ENCODE measurements at places on chromosomes 13 and 19. TPM values are rescaled to one million over a fixed set of nuclear protein-coding genes. Genes with fewer than 3 reads are reported as not detected.

- DNase-seq: no peak
- H3K36me3 ChIP-seq: no peaks in the 10 kb centered on the region
- no peak overlapping the region for H3K27ac ChIP-seq
- no peaks in the 10 kb centered on the region for H3K27me3 ChIP-seq
These were observed 51.6 kb downstream of the PEPD start for GRCh38 chr19:33470040-33470330.

- no peak overlapping the region for H3K27ac ChIP-seq
- no peaks in the 10 kb centered on the region for H3K36me3 ChIP-seq
- no peaks in the 10 kb centered on the region for H3K4me1 ChIP-seq
- no peak overlapping the region for H3K4me3 ChIP-seq
- no peak for DNase-seq
- no peaks in the 10 kb centered on the region for H3K27me3 ChIP-seq
These were observed 96.8 kb downstream of the ATP8A2 start for GRCh38 chr13:25468325-25469168.

DNA sequence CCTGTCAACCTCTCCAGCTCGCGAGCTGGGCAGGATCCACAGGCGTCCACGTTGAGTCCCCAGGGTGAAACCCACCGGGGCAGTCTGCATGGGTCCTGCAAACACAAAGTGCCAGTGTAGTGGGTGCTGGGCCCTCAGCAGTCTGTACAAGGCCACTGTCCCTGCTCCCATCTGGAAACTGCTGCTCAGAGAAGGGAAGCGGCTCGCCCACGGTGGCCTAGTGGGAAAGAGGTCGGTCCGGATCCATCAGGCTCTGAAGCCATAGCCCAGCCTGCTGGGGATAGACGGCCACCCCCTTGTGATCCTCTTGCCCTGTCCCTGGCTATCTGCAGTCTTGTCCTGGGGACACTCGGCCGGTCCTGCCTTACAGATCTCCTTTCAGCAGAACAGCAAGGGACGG, 2.6 kb upstream of the DIRAS1 start:
- H3K27ac ChIP-seq: no peak overlapping the region
- no peak overlapping the region for H3K4me3 ChIP-seq
- peaks cover 54% of the 10 kb centered on the region for H3K4me1 ChIP-seq

Gene SLC5A5
- total RNA-seq: 0.07 TPM

GRCh38 chr19:3474010-3474409, 6.3 kb downstream of the SMIM24 start:
- no peak overlapping the region for H3K4me3 ChIP-seq
- H3K36me3 ChIP-seq: no peaks in the 10 kb centered on the region
- no peak for DNase-seq
- H3K27me3 ChIP-seq: peaks cover 9% of the 10 kb centered on the region
- no peak overlapping the region for H3K27ac ChIP-seq
- peaks cover 3% of the 10 kb centered on the region for H3K4me1 ChIP-seq

Gene KBTBD7
- total RNA-seq: 9.2 TPM

DNA sequence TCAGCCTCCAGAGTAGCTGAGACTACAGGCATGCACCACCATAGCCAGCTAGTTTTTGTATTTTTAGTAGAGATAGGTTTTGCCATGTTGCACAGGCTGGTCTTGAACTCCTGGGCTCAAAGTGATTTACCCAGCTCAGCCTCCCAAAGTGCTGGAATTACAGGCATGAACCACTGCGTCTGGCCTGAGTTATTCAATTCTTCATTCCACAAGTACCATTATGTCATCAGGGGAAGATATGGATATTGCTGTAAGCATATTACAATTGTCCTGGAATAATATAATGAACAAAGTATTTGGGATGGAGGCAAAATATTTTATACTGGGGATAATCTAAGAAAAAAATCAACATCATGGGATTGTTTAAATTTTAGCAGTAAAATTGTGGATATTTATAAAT, 646.0 kb upstream of the SLITRK6 start:
- no peaks in the 10 kb centered on the region for H3K36me3 ChIP-seq
- H3K27ac ChIP-seq: no peak overlapping the region
- no peak overlapping the region for H3K4me3 ChIP-seq
- H3K4me1 ChIP-seq: no peaks in the 10 kb centered on the region

- no peaks in the 10 kb centered on the region for H3K4me1 ChIP-seq
- no peak for DNase-seq
- no peak overlapping the region for H3K4me3 ChIP-seq
- peaks cover 51% of the 10 kb centered on the region for H3K36me3 ChIP-seq
These were observed 21.9 kb downstream of the ANKRD27 start for GRCh38 chr19:32652894-32653598.

Gene OR7G2
- total RNA-seq: not detected

GRCh38 chr13:94677799-94678198, 34.5 kb downstream of the SOX21 start:
- H3K4me3 ChIP-seq: no peak overlapping the region
- H3K27me3 ChIP-seq: peaks cover 16% of the 10 kb centered on the region
- no peak overlapping the region for H3K27ac ChIP-seq
- H3K36me3 ChIP-seq: no peaks in the 10 kb centered on the region
- no peaks in the 10 kb centered on the region for H3K4me1 ChIP-seq

Gene CYP4F12
- total RNA-seq: not detected

Gene ZNF221
- total RNA-seq: 7.0 TPM

- H3K4me3 ChIP-seq: no peak overlapping the region
- no peaks in the 10 kb centered on the region for H3K36me3 ChIP-seq
- H3K4me1 ChIP-seq: peaks cover 20% of the 10 kb centered on the region
- no peak overlapping the region for H3K27ac ChIP-seq
- peak; percentile 7 for DNase-seq
- no peaks in the 10 kb centered on the region for H3K27me3 ChIP-seq
These were observed 118.5 kb upstream of the SERTM1 start for GRCh38 chr13:36555151-36555986.

DNA sequence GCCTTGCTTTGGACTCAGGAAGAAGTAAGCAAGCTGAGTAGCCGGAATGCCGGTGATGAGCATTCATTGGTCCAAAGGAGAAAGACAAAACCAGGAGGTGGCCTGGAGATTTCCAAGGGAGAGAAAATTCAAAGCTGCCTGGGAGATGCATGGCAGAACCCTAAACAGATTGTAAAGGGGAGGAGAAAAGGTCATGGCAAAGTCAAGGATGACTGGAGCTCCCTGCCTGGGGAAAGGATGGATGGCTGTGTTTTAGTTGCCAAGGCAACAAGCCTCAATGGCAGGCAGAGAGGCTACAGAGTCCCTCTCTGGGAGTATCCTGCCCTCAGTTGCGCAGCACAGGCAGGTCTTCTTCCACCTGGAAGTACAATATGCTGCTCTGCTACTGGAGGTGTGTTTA, 134.0 kb downstream of the ENOX1 start:
- H3K36me3 ChIP-seq: no peaks in the 10 kb centered on the region
- no peaks in the 10 kb centered on the region for H3K4me1 ChIP-seq
- DNase-seq: no peak
- H3K4me3 ChIP-seq: no peak overlapping the region
- H3K27me3 ChIP-seq: no peaks in the 10 kb centered on the region
- H3K27ac ChIP-seq: no peak overlapping the region

DNA sequence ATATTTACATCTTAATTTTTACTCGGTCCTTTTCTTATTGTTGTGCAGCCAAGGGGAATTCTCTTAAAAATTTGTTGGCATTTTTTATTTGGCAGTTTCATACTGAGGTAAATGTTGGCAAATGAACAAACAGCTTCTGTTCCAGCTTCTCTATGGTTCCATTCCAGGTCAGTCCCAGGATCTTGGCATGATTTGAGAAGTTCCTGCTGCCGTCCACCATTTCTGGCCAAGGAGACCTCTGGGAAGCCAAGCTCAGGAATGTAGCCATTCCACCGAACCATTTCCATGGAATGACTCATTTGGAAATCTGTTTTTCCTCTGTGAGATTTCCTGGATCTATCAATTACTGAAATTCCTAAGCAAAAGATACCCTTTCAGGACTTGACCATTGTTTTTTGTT, 43.9 kb downstream of the SLC10A2 start:
- H3K4me3 ChIP-seq: no peak overlapping the region
- DNase-seq: no peak
- no peak overlapping the region for H3K27ac ChIP-seq
- H3K36me3 ChIP-seq: no peaks in the 10 kb centered on the region
- no peaks in the 10 kb centered on the region for H3K27me3 ChIP-seq
- no peaks in the 10 kb centered on the region for H3K4me1 ChIP-seq

Measured in B cell (primary cell).